Natural killer cell treated with Interleukin-12 subunit alpha and Interleukin-12 subunit beta and Interleukin-15 and Interleukin-18, amount 100 ng/mL, for 72 hours (primary cell): ENCODE measurements at places on chromosomes 12 and 14.

DNA sequence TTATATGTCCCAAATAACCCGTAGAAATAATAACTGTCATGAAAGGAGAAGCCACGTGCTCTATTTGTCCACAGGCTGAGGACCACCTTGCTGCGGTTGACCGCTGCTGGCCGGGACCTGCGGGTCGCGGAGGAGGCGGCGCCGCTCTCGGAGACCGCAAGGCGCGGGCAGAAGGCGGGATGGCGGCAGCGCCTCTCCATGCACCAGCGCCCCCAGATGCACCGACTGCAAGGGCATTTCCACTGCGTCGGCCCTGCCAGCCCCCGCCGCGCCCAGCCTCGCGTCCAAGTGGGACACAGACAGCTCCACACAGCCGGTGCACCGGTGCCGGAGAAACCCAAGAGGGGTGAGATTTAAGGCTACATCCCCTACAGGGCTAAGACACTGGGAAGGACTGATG is 21.0 kb downstream of the RPGRIP1 start:
- no peak overlapping the region for H3K4me3 ChIP-seq
- no peaks in the 10 kb centered on the region for H3K36me3 ChIP-seq
- H3K27ac ChIP-seq: no peak overlapping the region
- H3K27me3 ChIP-seq: peaks cover 7% of the 10 kb centered on the region
- H3K4me1 ChIP-seq: no peaks in the 10 kb centered on the region

DNA sequence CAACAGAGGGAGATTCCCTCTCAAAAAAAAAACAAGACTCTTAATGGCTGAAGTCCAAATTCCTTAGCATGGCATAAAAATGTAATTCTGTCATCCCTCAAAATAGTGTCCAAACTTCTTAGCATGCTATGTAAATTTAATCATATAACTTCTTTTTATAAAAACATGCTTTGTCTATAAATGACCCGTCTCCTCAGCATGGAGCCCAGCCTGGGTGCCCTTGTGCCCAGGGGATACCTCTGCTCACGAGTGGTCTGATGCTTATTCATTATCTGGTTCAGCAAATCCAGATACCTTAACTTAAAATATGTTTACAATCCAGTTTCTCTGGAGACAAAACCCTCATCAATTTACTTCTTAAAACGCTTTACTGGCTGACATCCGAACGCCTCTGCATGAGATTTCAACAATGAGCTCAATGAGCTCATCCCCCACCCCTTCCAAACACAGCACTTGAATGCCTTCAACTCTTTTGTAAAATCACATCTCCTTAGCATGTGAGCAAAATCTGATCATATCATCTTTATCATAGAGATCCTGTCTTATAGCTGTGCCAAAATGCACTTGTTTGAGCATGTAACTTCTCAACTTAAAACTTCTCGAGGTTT is 15.7 kb downstream of the RTL1 start:
- H3K36me3 ChIP-seq: no peaks in the 10 kb centered on the region
- peaks cover 28% of the 10 kb centered on the region for H3K27me3 ChIP-seq
- no peak overlapping the region for H3K27ac ChIP-seq
- DNase-seq: no peak

GRCh38 chr12:7282844-7283243 is 21.0 kb upstream of the ACSM4 start:
- no peak overlapping the region for H3K4me3 ChIP-seq
- no peaks in the 10 kb centered on the region for H3K4me1 ChIP-seq
- peaks cover 50% of the 10 kb centered on the region for H3K27me3 ChIP-seq
- H3K36me3 ChIP-seq: peaks cover 27% of the 10 kb centered on the region

DNA sequence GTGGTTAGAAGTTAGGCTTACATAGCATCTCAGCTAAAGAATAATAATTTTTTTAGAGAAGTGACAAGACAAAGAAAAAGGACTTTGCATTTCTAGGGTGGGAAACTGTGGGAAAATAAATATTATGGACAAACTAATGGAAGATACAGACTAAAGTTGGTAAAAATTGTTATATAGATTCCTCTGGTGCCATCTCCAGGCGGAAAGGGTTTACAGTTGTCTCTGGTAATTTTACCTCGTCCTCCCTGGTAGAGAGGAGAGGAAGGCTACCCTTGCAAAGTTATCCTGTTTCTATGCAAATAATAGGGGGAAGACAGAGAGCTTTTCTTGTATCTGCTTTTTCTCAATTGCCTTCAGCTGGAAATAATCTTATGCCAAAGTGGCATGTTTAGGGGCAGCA is 5.2 kb downstream of the OR11G2 start:
- no peak overlapping the region for H3K27ac ChIP-seq
- H3K27me3 ChIP-seq: peaks cover 15% of the 10 kb centered on the region
- H3K4me3 ChIP-seq: no peak overlapping the region
- H3K4me1 ChIP-seq: no peaks in the 10 kb centered on the region

DNA sequence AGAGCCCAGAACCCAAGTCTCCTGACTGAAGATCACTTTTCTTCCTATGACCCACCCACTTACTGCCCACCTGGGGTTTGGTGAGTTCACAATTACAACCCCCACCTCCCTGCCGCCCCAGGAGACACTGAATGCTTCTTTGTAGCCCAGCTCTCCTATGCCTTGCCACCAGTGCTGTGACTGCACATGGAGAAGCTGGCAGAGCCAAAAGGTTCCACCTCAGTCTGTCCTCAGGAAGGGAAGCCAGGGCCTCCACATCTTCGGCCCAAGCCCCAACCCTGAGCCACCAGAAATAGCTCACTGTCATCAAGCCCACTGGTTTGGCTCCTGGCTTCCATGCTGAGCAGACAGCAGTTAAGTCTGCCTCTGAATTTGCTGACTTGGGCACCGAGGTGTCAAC is 25.6 kb downstream of the OTUB2 start:
- no peak overlapping the region for H3K27ac ChIP-seq
- H3K4me1 ChIP-seq: peaks cover 32% of the 10 kb centered on the region

- H3K27me3 ChIP-seq: no peaks in the 10 kb centered on the region
- no peaks in the 10 kb centered on the region for H3K36me3 ChIP-seq
- no peak overlapping the region for H3K4me3 ChIP-seq
- H3K4me1 ChIP-seq: no peaks in the 10 kb centered on the region
- no peak for DNase-seq
- H3K27ac ChIP-seq: no peak overlapping the region
Measured at GRCh38 chr12:41663598-41664265, 475.6 kb downstream of the PDZRN4 start.

- H3K36me3 ChIP-seq: no peaks in the 10 kb centered on the region
- H3K27me3 ChIP-seq: no peaks in the 10 kb centered on the region
- H3K4me1 ChIP-seq: peaks cover 49% of the 10 kb centered on the region
- H3K4me3 ChIP-seq: peak overlapping the region; percentile 86
Measured at GRCh38 chr12:19431407-19432308, 7.6 kb upstream of the AEBP2 start.

DNA sequence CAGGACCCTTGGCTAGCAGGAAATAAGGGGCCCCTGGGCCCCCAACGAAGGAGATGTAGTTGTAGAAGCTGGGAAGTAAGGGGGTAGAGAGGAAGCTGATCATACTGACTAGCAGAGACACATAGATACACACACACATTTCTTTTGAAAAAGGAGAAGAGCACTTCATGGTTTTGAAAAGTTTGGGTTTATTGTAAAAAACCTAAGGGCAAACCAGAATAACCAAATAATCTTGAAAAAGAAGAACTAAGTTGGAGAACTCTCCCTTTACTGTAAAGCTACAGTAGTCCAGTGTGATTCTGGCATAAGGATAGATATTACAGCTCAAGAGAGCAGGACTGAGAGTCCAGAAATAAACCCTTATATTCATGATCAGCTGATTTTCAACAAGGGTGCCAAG is 5.8 kb upstream of the HCAR3 start:
- H3K27ac ChIP-seq: no peak overlapping the region
- H3K4me1 ChIP-seq: peaks cover 17% of the 10 kb centered on the region
- no peak for DNase-seq
- peaks cover 6% of the 10 kb centered on the region for H3K27me3 ChIP-seq

GRCh38 chr12:68855771-68856170 is 47.8 kb downstream of the MDM2 start:
- no peak for DNase-seq
- no peak overlapping the region for H3K27ac ChIP-seq
- no peaks in the 10 kb centered on the region for H3K36me3 ChIP-seq

DNA sequence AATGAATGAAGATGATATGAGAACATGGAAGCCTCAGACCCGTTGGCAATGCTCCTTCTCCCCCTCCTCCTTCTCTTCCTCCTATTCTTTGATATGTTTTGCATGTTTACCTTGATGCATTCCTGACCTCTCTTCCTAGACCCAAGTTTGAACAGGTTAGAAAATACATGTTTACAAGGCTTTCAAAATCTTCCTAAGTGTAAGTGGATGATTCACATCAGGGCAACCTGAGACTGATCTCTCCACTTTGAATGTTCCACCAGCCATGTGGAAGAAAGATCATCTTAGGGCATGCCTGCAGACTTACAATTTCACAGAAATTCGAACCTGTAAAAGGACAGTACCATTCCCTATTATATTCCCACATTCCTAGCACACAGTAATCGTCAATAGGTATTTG is 18.0 kb upstream of the LDHB start:
- peaks cover 11% of the 10 kb centered on the region for H3K27me3 ChIP-seq
- H3K27ac ChIP-seq: no peak overlapping the region
- no peak overlapping the region for H3K4me3 ChIP-seq
- DNase-seq: no peak

GRCh38 chr14:71228711-71229110 is 321.5 kb downstream of the PCNX1 start:
- peaks cover 10% of the 10 kb centered on the region for H3K4me1 ChIP-seq
- H3K27ac ChIP-seq: no peak overlapping the region
- no peak overlapping the region for H3K4me3 ChIP-seq
- no peaks in the 10 kb centered on the region for H3K27me3 ChIP-seq
- no peak for DNase-seq

DNA sequence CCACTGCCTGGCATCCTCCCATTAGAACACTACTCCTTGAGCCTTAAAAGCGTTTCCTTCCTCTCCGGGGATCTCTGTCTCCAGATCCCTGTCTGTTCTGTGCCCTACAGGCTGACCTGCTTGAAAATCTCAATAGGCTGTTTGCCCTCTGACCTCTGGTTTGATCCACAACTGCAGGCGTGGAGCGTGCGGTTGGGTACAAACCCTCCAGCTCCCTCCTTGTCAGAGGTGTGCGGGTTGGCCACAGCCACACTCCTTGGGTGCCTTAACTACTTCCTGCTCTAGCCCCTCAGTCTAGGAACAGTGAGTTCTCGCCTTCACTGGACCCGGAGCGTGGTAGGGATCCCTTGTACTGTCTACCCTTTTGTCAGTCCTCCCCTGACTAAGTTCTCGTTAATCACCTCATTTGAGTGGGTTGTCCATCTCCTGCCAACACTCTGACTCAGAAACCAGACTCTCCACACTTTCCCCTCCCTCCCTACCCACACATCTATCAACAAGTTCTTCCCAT is 33.1 kb downstream of the CMKLR1 start:
- H3K36me3 ChIP-seq: no peaks in the 10 kb centered on the region
- peak overlapping the region; percentile 93 for H3K4me3 ChIP-seq
- H3K27ac ChIP-seq: peak overlapping the region; percentile 88
- no peaks in the 10 kb centered on the region for H3K27me3 ChIP-seq
- peaks cover 78% of the 10 kb centered on the region for H3K4me1 ChIP-seq

DNA sequence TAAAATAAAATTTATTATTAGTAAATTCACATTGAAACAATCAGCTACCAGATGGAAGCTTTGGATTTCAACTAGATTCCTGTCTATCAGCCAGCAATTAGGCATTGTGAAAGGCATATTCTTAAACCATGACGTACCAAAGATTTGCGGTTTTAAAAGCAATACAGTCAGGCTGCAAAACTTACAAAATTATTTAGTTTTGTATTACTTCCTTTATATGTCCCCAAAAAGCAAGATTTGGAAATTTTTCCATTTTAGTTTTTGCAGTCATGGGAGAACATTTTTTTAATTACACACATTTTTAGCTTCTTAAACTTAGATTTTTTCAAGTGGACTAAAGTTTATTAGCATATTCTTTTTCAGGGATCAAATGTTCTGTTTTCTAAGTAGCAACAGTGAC is 225.0 kb upstream of the KITLG start:
- H3K27ac ChIP-seq: no peak overlapping the region
- no peak overlapping the region for H3K4me3 ChIP-seq
- H3K4me1 ChIP-seq: no peaks in the 10 kb centered on the region
- no peaks in the 10 kb centered on the region for H3K27me3 ChIP-seq
- H3K36me3 ChIP-seq: no peaks in the 10 kb centered on the region
- no peak for DNase-seq

- no peaks in the 10 kb centered on the region for H3K27me3 ChIP-seq
- H3K27ac ChIP-seq: no peak overlapping the region
- no peaks in the 10 kb centered on the region for H3K4me1 ChIP-seq
- no peak for DNase-seq
- no peak overlapping the region for H3K4me3 ChIP-seq
Measured at GRCh38 chr12:127485528-127485927, 781.4 kb upstream of the TMEM132C start.

DNA sequence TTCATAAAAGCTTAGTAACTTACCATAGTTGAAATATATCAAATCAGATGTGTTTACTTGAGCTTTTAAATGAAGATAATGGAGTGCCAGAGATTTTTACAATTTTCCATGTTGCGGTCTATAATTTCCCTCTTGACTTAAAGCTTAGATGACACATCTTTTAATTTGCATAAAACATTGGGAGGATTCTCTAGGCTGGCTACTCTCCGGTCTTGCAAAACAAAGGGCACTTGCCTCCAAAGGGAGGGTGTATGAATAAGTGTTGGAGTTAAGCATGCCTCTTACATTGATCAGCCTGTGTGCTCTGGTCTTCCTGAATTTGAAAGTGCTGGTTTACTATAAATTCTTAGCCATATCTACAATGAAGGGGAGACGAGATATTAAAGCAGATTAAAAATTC is 336.4 kb upstream of the NAV3 start:
- H3K27me3 ChIP-seq: no peaks in the 10 kb centered on the region
- no peak for DNase-seq
- H3K27ac ChIP-seq: no peak overlapping the region
- no peak overlapping the region for H3K4me3 ChIP-seq
